Posterior cingulate gyrus (tissue), 11 donors: ENCODE measurements at places on chromosomes 16 and 17.
A peak's percentile ranks its signal among the peaks of the same experiment; 100 is the strongest.

DNA sequence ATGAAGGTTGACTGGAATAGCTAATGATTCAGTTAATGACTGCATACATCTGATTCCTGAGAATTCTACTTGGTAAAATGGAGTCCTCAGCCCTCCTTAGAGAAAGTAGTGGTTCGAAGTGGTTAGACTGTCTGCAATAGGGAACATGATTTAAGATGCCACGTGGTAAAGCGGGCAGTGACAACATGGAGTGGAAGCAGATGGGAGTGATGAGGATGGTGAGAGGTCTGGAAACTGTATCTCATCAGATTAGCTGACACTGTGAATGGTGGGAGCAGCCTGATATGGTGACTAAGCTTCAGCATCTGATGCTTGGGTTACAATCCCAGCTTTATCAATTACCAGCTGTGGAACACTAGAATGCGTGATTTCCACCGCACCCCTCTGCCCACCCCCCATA lies 8.4 kb downstream of the CDH11 start:
- no peak for DNase-seq

DNA sequence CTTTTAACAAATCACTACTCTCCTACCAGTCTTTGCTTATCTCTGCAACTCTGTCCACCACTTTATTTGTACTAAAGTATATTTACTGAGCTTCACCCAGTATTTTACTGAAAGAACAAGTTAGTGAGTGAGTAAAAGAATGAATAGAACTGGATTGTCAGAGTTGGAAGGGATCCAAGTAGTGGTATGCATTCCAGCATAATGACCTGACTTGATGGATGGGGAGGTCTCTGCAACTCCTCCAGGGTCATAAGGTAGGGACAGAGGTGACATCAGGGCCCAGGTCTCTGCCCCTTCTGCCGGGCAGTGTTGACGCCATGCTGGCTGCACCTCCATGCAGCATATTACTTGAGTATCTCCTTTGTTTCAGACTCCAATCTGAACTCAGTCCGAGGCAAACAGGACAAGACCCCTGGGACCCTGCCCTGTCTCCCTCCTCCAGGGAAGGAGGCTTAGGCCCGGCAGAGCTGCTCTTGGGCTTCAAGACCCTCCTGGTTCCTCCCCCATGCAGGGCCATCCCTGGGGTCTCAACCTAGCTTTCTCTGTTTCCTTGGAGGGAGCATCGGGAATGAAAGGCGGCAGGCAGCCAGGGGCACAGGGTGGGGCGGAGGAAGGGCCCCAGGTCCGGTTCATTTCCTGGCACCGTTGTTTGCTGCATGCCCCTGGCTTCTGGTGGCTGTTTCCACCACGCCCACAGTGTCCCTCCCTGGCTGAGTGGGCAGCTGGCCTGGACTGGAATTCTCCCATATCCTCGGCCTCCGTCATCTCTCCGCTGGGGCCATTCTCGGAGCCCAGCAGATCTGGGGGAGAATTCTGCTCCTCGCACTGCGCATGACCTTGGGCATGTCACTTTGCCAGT lies 12.4 kb upstream of the ITGA3 start:
- no peak for DNase-seq

- no peak for DNase-seq
Measured at GRCh38 chr17:4425398-4425797, 8.3 kb upstream of the SPNS3 start.

GRCh38 chr16:24973809-24974461 lies 41.2 kb downstream of the ARHGAP17 start:
- DNase-seq, result no peak

DNA sequence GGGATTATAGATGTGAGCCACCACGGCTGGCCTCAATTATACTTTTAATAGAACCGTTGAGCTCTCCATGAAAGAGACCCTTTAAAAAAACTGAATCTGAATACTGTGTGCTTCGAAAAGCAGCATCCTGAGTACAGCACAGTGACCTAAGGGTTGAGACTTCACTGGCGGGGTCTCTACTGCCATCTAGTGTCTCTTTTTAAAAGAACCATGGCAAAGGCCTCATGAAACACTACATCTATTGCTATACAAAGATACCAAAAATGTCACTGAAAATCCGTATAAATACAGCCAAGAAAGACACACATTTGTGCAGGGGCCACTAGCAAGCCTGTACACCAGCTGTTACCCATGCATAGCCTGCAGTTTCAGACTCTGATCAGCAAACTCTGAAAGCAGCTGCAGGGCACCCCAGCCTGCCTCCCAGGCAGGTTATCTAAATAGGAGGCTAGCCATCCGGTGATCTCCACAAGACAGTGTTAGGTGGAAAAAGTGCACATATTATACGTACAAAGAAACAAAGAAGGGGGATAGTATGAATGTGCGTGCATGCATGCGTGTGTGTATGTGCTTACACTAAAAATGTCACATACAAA lies 35.3 kb downstream of the NPLOC4 start:
- no peak for DNase-seq

- DNase-seq, result no peak
Measured at GRCh38 chr17:76791053-76791980, 53.4 kb downstream of the MFSD11 start.

DNA sequence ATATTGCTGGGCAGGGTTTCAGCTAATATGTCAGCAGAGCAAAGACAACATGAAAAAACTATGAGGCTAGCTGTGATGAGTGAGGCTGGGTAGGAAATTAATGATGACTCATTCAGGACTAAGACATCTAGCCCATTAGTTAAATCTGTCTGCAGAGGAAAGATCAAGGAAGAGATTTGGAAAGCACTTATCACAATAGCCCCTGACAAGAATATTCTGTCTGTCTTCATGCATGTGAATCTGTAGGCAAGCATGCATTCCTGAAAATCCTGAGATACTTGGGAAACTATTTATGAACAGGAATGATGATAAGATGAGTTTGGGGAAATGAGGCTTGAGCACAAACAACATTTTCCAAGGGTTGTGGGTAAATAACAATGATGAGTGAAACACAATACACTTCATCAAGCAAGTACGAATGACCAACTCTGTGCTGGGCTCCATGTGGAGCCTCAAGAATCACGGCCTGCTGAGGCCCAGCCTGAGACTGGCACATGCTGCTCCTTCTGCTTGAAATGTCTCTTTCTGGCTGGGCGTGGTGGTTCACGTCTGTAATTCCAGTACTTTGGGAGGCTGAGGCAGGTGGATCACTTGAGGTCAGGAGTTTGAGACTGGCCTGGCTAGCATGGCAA lies 96.5 kb upstream of the ASIC2 start:
- no peak for DNase-seq

DNA sequence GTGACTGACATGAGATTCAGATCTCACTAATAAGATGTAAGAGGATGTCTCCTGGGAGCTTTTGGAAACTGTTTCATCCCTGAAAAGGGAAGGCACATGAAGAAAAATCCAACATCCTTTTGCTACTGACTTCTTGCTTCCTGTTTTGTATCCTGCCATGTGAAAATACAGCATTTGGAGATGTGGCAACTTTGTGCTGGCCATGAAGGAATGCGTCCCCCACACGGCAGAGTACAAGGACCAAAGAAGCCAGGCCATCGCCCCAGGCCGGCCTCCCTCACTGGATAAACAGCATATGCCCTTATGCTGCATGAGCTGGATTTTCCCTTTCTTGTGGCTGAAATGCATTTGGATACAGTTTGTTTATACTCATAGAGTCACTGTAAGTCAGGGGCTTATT lies 5.5 kb upstream of the HASPIN start:
- no peak for DNase-seq

GRCh38 chr16:87161822-87162676 lies 155.1 kb downstream of the C16orf95 start:
- DNase-seq, result no peak

DNA sequence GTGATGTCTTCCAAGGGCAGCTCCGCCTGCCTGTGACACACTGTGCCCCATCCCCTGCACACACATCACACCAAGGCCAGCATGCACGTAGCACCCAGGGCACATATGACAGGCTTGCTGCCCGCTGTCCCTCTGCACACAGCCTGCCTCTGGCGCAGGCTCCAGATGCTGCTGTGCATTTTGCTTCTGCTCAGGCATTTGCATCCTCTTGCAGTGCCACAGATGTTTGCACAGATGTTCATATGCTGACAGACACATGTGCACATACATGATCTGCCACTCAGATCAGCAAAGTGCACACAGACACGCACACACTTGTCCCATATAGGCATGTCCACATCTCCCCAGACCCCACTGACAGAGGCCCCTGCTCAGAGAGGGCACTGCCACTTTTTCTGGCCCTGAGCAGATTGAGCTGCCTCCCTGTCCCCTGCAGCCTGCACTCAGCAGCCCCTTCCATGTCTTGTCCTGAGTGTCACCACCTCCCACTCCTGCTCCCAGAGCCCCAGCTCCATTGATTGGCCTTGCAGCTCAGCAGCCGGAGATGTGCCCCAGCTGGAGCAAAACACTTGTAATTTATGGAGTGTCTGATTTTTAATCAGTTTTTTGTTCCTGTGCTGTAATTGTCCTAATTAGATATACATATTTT lies 115.1 kb upstream of the RPL38 start:
- DNase-seq, result no peak

DNA sequence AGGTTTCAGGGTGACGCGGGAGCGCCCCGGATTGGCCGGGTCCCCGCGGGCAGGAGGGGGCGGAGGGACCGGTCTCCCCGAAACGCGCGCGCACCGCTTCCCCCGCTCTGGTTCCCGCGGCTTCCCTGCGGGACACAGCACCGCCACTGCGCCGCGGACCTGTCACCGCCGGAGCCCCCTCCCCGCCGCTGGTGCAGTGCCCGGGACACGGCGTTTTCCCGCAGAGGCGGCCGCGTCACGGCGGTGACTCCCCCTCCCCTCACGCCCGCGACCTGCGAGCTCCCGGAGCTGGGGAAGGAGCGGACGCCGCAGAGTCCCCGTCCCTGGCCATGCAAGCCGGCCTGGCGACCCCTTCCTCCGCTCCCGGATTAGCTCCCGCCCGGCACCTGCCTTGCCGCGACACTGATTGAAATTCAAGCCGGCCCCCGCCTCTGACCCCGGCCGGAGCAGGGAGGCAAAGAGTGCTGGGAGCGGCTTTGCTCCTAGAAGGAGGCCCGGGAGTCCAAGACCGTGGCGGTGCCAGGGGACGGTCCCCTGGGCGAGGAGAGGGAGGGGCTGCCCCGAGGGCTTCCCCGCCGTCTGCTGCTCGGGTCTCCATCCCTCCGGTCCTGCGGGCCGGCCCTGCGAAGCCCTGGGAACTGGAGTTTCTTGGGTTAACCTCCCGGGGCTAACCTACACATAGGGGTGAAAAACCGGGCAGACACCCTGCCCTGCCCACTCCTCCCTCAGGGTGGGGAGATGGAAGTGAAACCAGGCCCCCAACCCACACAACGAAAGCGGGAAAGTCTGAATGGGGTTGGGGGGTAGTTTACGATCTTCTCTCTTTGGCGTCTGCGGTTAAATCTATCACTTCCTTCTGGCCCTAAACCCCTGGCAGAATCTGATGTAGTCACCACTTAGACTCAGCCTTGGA lies 1.0 kb downstream of the RHBDL3 start:
- no peak for DNase-seq

GRCh38 chr17:79802736-79803420 lies 6.0 kb upstream of the CBX8 start:
- DNase-seq, result no peak

GRCh38 chr16:10647721-10648296 lies 46.9 kb downstream of the TEKT5 start:
- no peak for DNase-seq

GRCh38 chr16:67244387-67245185 lies 2.7 kb downstream of the FHOD1 start:
- DNase-seq, result no peak

DNA sequence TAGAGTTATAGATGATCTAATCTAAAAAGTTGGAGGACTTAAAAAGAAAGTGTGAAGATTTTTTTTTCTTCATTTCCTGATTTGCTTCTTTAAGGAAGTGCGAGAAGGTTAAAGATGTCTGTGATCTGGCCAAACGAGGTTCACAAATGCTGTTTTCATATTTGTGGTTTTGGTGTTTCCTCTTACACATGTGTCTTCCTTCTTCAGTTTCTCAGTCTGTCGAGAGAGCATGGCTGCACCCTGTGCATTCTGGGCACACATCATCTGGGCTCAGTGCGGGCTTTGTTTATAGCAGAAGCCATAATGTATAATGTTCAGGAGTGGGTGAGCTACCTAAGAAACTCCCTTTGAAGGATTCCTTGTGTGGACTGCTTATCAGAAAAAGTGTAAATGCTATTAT lies 260.4 kb upstream of the TBX2 start:
- DNase-seq, result no peak

GRCh38 chr16:53091466-53092211 lies 36.8 kb downstream of the CHD9 start:
- peak; percentile 93 for DNase-seq

DNA sequence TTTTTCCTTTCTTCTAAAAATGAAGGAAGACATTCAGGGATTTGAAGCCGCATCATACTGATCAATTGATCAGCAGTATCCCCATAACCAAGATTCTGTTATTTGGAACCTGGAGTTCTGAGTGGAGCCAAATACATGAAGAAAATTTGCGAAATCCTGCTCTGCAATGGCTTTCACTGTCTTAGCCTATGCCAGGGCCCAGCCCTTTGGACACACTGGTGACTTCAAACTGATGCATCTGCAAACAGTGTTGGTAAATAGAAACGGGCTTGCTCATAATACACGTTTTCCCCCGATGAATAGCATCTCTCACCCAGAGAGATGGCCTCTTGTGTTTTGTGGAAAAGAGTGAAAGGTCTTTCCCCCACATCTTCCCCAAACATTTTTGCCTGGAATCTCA lies 87.6 kb upstream of the TOX3 start:
- no peak for DNase-seq

GRCh38 chr17:75864448-75864871 lies 9.3 kb upstream of the WBP2 start:
- no peak for DNase-seq

GRCh38 chr17:62688398-62689160 lies 61.1 kb downstream of the MRC2 start:
- no peak for DNase-seq

GRCh38 chr16:54944002-54944401 lies 13.3 kb downstream of the IRX5 start:
- no peak for DNase-seq

DNA sequence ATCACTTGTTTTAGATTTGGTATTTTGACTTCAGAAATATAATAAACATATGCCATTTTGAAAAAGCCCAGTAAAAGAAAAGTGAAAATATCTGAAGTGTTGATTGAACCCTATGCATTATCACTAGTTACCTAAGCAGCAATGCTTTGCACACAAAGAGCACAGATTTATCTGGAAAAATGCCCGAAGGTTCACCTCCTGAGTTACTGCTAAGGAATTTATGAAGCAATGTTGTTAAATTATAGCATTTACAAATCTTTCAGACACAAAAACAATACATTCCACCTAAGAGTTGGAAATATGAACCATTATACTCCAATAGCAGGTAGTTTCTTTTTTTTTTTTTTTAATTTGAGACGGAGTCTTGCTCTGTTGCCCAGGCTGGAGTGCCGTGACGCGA lies 38.9 kb upstream of the GHDC start:
- no peak for DNase-seq
